Foreskin keratinocyte (primary cell): ENCODE measurements at places on chromosomes 2 and 18. TPM values are rescaled to one million over a fixed set of nuclear protein-coding genes. Genes with fewer than 3 reads are reported as not detected.

The FIGN gene
- polyA plus RNA-seq = 0.57 and 0.95 TPM in 2 replicates

The ASIC4 gene
- not detected in 2 replicates for polyA plus RNA-seq

The CCDC102B gene
- polyA plus RNA-seq = 0.09 TPM in 1 of 2 replicates, not detected in the other

The CFC1 gene
- not detected in 2 replicates for polyA plus RNA-seq

The MOGAT1 gene
- polyA plus RNA-seq = not detected in 2 replicates
